Activated CD4-positive, alpha-beta T cell treated with anti-CD3 and anti-CD28 coated beads for 48 hours (primary cell): ENCODE measurements at places on chromosomes 7 and 10.
A peak's percentile ranks its signal among the peaks of the same experiment; 100 is the strongest.

- peak; percentile 72 for DNase-seq
Observed at GRCh38 chr7:130180571-130181262, 24.5 kb downstream of the TMEM209 start.

DNA sequence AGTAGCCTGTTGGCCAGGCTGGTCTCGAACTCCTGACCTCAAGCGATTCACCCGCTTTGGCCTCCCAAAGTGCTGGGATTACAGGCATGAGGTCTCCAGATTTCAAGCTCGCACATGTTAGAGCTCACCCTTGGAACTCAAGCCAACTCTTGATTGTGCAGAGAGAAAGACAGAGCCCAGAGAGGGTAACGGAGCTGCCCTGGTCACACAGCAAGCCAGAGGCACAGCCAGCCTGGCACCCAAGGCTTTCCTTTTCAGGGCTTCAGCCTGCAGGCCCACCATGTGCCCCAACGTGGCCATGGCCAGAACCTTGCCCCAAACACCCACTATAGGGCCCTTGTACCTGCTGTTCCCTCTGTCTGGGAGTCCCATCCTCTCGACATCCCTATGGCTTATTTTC is 49.1 kb upstream of the CUX1 start:
- DNase-seq: no peak

DNA sequence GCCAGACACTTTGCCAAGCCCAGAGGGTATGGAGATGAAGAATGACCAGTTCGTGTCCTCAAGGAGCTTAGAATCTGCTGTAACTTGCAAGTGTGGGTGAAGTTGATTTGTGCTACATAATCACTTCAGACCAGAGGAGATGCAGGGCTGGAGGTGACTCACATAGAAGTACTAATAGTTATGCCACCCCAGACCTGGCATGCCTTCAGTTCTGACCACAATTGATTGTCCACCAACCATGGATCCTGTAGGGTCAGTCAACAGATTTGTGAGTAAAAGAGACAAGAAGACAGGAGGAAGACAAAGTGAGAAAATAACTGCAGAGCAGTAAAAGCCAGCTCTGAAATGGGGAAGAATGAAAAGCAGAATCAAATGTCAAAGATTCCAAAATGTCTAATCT is 51.2 kb upstream of the BMPER start:
- DNase-seq: no peak

DNA sequence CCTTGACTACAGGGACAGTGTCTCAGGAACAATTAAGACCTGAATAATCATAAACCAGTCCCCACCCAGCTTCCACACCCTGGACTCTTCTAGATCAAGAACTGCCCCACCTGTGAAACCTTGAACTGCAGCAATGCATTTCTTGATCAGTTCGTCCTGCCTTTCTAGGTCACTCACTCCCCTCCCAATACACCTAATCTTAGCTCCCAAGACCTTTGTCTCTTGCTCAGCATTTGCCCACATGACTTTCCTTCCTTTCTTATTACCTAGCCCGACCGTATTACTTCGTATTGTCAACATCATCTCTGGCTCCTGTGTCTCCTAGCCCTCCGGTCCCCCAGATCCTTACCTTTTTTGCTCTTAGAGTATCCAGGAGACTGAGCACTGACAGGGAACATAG is 5.5 kb upstream of the NAMPT start:
- DNase-seq: no peak

- DNase-seq: no peak
Observed at GRCh38 chr7:128849804-128850490, 12.7 kb upstream of the ATP6V1F start.

- no peak for DNase-seq
Observed at GRCh38 chr10:70776455-70777005, 8.6 kb downstream of the TBATA start.

GRCh38 chr7:35714407-35714806 is 19.5 kb upstream of the HERPUD2 start:
- DNase-seq: no peak

- no peak for DNase-seq
Observed at GRCh38 chr7:8590791-8591190, 157.4 kb downstream of the NXPH1 start.

GRCh38 chr10:8033812-8034465 is 20.5 kb upstream of the GATA3 start:
- peak; percentile 15 for DNase-seq

DNA sequence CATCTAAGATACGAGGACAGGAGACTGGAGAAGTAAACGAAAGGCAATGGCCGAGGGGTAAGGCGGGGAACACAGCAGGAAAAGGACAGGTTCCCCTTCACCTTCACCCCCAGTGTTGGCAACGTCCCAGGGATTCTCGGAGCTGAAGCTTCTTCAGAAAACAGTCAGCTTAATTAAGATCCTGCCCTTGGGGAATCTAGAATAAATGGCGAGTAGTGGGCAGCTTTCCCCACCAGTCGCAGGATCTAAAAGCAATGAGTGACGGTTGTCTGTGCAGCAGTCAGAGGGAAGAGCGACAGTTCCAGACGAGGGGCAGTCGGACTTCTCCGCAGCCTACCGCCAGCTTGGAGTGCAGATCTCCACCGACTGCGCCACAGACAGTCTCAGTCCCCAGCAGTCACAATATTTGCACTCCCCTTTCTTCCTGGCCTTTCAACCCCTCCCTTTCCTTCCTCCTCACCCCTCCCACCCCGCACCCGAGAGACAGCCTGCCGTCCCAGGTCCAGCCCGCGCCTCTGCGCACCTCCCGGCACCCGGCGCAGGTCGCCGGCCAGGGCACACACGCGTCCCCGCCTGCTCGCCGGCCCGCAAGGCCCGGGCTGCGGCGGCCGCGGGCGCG is 10.9 kb upstream of the SP8 start:
- DNase-seq: no peak

- peak; percentile 21 for DNase-seq
Observed at GRCh38 chr7:1951159-1951536, 281.1 kb downstream of the ELFN1 start.

DNA sequence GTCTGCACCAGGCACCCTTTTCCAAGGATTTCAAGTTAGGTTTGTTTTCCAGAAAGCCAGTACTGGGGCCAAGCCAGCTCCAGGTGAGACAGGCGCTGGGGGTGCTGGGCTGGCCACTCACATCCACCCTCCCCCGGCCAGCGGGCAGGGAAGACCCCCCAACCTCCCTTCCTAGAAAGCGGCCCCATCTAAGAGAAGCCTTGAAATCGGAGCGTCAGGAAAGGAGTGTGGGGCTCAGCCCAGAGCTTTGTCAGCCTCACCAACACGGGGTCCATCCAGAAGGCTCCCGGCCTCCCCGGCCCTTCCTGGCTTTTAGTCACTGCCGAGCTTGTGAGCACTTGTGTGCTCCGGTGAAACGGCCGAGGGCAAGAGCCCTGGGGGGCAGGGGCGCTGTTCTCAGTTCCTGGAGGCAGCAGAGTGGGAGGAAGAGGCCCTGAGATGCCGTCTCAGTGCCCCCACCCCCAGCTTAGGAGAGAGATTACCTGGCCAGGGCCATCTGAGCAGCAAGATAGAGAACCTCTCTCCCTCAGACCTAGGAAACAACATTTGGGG is 39.6 kb downstream of the PDGFA start:
- DNase-seq: no peak

GRCh38 chr7:111736552-111736874 is 174.2 kb upstream of the IMMP2L start:
- DNase-seq: no peak

GRCh38 chr7:92762851-92763250 is 73.5 kb downstream of the CDK6 start:
- no peak for DNase-seq

DNA sequence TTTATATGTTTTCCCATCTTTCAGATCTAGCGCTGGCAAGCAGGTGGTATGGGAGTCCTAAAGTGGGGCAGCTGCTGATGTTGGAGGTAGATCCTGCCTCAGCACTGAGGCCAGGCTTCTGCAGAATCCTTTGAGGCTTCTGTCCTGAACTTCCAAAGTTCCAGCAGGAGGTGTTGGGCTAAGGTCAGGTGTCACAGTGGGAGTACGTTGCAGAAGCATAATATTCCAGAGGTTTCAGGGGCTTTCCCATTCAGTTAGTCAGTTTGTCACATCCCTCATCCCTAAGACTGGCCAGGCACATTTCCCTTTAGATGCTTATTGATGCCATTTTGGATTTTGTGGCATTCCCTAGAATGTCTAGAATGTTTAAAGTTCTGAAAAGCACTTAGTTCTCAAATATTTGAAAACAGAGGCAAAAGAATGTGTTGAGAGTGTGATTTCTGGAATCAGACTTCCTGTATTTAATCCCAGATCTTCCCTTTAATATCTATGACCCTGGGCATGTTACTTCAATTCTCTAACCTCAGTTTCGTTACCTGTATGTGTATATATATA is 319.1 kb upstream of the PHYHIPL start:
- DNase-seq: no peak

DNA sequence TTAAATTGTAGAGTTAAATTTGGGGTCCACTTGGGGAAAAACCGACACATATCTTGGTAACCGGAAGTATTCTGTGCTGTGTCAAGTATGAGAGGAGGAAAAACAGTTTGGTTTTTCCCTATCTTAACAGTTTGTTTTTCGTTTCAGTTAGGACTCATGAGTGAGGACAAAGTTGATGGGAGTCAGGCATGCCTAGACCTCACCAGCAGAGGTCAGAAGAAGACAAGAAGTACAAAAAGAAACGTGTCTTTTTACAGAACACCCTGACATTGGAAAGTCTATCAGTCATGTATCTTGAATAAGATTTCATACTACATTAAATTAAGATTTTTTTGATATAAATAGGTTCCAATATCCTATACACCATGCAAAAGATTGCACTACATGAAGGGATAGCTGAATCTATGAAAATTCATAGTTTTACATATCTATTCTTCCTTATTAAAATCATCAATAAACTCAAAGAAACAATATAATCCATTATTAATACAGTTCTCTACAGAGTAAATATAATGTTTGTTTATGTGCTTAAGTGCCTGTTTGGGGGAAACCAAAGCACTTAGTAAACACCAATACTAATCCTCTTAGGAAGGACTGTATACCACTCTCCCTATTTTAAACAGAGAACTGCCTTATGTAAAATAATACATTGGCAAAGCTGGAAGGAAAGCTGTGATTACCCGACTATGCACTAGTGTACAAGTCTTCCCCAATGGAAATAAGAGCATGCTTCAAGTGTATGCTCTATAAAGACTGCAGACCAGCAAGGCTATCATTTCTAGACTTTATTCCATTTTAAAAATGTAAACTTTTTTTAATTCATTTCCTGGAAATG is 95.6 kb downstream of the USP6NL start:
- peak; percentile 60 for DNase-seq

DNA sequence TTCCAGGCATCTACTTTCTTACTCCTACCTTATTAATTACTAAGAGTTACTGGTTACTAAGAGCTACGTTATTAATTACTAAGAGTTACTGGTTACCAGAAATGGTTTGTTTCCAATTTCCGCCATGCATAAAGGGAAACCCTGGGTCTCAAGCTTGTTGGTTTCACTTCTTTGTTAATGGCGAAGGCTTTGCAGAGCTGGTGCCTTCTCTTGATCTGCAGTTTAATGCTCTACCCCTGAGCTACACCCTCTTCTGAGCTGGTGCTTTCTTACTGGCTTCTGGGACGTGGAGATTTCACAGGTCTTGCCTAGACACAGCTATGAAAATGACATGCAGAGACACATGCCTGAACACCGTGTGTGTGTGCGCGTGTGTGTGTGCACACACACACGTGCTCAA is 560 bp downstream of the CPA4 start:
- no peak for DNase-seq

- no peak for DNase-seq
Observed at GRCh38 chr7:151827620-151828019, 49.3 kb downstream of the PRKAG2 start.

- no peak for DNase-seq
Observed at GRCh38 chr10:77363210-77363609, 274.4 kb downstream of the KCNMA1 start.

DNA sequence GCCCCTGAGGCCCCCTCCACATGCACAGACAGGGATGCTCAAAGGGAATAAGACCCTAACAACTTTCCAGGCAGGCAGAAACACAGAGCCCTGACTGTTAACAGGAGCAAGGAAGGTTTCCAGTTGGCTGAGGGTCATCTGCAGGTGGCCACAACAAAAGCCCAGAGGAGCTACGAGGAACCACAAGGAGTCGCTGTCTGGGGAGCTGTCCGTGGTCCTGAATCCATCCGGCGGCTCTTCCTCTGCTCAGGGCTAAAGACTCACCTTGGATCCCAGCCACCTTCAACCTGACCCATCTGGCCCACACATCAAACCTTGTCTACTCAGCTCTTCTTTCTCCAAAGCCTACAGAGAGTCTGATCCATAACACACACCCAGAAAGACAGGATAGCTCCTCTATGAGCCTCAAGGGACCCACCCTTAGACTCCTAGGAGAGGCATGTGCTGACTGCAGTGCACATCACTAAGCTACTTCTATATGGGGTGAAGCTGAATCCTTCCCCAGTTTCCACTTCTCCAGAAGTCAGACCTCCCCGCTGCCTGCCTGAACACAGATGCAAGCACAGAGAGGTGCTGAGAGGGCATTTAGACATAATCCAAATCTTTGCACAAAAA is 104.0 kb downstream of the SLIT1 start:
- DNase-seq: peak; percentile 75

DNA sequence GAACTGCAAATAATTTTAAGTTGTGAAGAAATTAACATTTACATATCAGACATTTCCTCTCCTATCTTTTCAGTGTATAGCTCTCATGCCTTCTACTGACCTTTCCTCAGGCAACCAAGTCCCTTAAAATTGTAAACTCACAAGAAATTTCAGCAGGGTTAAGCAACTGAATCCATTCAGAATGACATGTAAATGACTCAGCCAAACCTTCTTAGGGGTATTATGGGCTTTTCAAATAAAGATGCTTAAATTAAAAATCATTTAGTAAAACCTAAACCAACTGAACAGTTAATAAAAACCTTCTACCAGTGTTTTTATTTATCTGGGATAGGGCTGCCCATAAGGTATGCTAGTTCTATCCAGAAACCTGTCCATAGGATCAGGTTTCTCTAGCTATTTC is 20.7 kb downstream of the WAPL start:
- no peak for DNase-seq

- DNase-seq: no peak
Observed at GRCh38 chr7:70347463-70348254, 749.4 kb downstream of the AUTS2 start.

DNA sequence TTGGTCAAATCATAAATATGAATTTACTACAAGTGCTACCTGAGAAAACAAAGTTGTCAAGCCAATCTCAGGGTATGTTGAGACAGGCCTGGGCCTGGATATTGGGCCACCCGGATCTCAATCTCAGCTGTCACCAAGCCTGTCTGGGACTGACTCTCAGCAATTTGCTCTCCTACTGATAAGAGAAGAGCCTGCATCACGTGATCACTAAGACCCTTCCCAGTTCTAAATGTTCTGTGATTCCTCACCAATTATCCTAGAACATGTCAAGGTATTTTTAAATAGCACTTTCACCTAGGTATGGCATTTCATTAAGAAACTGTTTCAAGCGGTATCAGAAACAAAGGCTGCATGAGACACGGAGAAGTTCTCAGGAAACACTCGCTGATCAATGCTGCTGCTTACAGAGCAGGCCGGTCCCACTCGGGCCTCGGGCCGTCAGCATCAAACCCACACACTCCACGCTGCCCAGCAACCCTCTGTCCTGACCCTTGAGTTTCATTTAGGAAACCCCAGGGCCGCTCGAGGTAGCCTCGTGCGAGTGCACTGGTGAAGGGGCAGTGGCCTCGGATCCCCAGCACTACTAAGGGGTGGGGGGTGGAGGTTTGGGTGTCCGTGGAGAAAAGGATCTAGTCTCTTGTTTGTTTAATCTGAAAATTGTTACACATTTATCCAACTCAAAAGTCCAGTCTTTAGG is 4.1 kb downstream of the KLF6 start:
- no peak for DNase-seq
